ENCODE measurements at places on chromosomes 16 and 17. TPM values are rescaled to one million over a fixed set of nuclear protein-coding genes. Genes with fewer than 3 reads are reported as not detected.

GRCh38 chr16:54145881-54146280 is 140.7 kb downstream of the IRX3 start:
- no peak overlapping the region for H3K4me3 ChIP-seq
- H3K36me3 ChIP-seq, result no peaks in the 10 kb centered on the region
- no peak overlapping the region for H3K27ac ChIP-seq
- H3K27me3 ChIP-seq, result peaks cover 4% of the 10 kb centered on the region

DNA sequence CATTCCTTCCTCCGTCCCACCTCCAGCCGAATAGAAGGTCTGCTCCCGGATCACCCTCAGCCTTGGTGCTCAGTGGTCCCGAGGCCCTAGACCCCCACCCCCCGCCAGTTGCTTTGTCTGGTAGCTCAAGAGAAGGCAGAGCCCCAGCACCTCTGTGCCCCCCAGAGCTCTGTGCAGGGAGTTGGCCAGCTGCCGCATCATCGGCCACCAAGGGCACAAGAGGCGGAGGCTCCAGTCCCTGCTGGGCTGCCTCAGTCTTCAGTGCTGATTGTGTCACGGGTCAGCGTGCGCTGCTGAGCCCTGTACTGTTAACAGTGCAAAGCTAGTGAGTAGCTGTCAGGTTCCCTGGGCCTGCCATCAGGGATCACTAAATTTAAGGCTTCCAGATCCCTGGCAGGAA is 22.2 kb upstream of the DRG2 start:
- peaks cover 32% of the 10 kb centered on the region for H3K36me3 ChIP-seq
- H3K27me3 ChIP-seq, result no peaks in the 10 kb centered on the region
- peaks cover 8% of the 10 kb centered on the region for H3K4me1 ChIP-seq
- no peak overlapping the region for H3K27ac ChIP-seq

- H3K27me3 ChIP-seq, result no peaks in the 10 kb centered on the region
- no peak for DNase-seq
- H3K36me3 ChIP-seq, result no peaks in the 10 kb centered on the region
Measured at GRCh38 chr17:3260600-3260999, 37.6 kb downstream of the OR3A1 start.

GRCh38 chr16:84785843-84786581 is 33.8 kb upstream of the CRISPLD2 start:
- H3K4me1 ChIP-seq, result no peaks in the 10 kb centered on the region
- no peak for DNase-seq
- no peaks in the 10 kb centered on the region for H3K27me3 ChIP-seq
- H3K4me3 ChIP-seq, result no peak overlapping the region
- no peak overlapping the region for H3K27ac ChIP-seq
- H3K36me3 ChIP-seq, result no peaks in the 10 kb centered on the region

- no peaks in the 10 kb centered on the region for H3K27me3 ChIP-seq
- DNase-seq, result no peak
- H3K27ac ChIP-seq, result peak overlapping the region; percentile 93
- H3K4me3 ChIP-seq, result no peak overlapping the region
- H3K4me1 ChIP-seq, result peaks cover 64% of the 10 kb centered on the region
Measured at GRCh38 chr16:89445166-89445565, 45.2 kb downstream of the ANKRD11 start.

The IGFBP4 gene
- polyA plus RNA-seq, result 6.8 TPM

GRCh38 chr17:58755577-58756245 is at the start of gene PPM1E:
PPM1E (plus strand) TSS chr17:58755854.
- H3K27me3 ChIP-seq, result peaks cover 39% of the 10 kb centered on the region
- H3K4me3 ChIP-seq, result peak within 1 kb of the TSS; percentile 36
- peaks cover 11% of the 10 kb centered on the region for H3K4me1 ChIP-seq
- no peaks in the 10 kb centered on the region for H3K36me3 ChIP-seq
- no peak within 1 kb of the TSS for H3K27ac ChIP-seq
- no peak for DNase-seq

DNA sequence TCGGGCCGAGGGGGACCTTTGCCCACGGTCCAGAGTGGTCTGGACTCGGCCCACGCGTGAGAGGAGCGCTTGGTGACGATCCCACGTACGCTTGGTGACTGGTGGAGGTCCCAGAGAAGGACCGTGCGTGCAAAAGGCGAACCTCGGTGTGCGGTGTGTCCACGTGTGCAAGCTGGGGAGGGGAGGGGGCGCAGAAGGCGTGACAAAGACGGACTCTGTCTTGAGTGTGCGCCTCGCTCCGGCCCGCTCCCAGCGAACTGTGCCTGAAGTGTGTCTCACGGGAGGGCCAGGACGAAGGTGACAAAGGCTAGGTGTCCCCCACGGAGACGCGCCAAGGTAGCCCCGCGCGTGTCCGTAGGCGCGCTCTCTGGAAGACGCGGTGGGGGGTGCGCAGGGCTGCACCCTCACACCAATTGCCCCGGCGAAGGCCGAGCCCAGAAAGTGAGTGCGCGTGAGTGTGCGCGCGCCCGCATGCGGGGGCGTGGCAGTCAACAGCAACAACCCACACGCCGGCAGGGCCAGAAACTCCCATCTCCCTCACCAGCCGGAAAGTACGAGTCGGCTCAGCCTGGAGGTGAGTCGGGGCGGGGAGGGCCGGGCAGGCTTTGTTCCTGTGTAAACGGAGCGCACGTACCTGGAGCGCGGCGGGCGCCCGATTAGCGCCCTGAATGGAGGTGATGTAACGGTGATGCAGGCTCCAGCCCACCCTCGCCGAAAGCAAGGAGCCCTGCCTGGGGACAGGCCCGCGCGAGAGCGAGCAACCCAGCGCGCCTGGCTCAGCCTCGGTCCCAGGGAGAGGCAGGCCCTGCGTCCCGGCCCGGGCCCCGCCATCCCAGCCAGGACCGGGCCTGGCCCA is at the start of gene GPRC5C:
GPRC5C (plus strand) TSS at position 521 of the 856 bp plus-strand sequence. CDS start 7,689 bp downstream, outside the sequence.
- no peak for DNase-seq
- no peaks in the 10 kb centered on the region for H3K36me3 ChIP-seq
- H3K27me3 ChIP-seq, result no peaks in the 10 kb centered on the region
- H3K4me3 ChIP-seq, result peak within 1 kb of the TSS; percentile 47

DNA sequence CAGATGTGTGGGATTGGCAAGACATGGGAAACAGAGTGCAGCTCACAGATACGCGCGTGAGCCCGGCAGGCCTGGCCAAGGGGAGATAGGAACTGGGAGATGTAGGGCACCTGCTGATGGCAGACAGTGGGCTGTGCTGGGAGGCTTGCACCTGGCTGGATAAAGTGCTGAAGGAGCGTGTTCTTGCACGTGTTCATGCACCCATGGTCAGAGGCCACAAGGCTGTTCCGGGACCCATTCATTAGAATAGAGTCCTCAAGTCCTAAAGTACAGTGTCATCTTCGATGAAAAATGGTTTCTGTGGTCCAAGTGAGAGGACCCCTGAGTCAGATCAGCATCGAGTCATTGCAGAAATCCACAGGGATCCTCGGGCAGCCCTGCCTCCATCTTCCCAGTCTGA is 236.4 kb downstream of the CCDC182 start:
- H3K36me3 ChIP-seq, result no peaks in the 10 kb centered on the region
- DNase-seq, result no peak
- H3K27ac ChIP-seq, result no peak overlapping the region
- no peaks in the 10 kb centered on the region for H3K27me3 ChIP-seq
- no peak overlapping the region for H3K4me3 ChIP-seq
- no peaks in the 10 kb centered on the region for H3K4me1 ChIP-seq

The LCAT gene
- polyA plus RNA-seq, result 6.5 TPM

GRCh38 chr16:4909825-4910224 is 27.1 kb downstream of the PPL start:
- no peak overlapping the region for H3K4me3 ChIP-seq
- DNase-seq, result no peak
- no peaks in the 10 kb centered on the region for H3K27me3 ChIP-seq
- H3K27ac ChIP-seq, result no peak overlapping the region
